ENCODE measurements at places on chromosomes 6 and 20.

DNA sequence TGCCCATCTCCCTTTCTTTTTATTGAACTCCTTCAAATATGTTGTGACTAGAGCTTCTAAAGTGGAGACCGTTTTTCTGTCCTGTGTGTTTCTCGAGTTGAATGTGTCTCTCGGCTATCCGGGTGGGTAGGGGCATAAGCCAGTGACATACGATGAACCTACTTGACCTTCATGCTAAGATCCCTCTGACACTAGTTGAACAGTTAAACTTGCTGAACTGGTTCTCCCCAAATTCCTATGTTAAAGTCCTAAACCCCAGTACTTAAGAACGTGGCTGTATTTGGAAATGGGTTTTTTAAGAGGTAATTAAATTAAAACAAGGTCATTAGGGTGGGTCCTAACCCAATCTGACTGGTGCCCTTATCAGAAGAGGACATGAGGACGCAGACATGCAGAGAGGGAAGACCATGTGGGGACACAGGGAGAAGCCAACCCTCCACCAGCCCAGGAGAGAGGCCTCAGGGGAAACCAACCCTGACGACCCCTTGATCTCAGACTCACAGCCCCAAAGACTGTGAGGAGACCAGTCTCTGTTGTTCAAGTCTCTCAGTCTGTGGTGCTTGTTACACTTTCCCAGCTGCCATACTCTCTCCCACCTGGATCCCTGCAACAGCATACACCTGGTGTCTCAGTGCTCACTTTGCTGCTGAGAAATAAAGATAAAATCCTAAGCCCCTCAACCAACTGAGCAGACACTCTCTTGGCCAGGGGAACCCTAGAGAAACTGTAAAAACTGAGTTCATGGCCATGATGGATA lies 208.4 kb downstream of the MYLK4 start:
- DNase-seq = no peak

DNA sequence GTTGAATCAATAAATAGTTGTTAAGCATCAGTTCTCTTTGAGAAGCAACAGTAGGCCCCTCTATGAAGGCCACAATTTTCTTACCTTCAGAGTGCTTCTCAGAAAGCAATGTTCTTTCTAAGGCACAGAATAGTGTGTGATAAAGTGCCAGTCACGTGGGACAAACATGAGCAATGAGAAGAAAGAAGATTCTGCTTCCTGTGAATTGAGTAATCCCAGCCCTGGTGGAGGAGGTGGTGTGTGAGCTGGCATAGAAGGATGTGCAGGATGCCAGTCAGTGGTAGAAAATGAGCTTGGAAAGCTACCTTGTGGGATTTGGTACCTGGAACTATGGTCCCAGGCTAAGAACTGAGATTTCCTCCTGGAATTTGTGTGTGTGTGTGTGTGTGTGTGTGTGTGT lies 21.7 kb downstream of the KIZ start:
- DNase-seq = no peak

DNA sequence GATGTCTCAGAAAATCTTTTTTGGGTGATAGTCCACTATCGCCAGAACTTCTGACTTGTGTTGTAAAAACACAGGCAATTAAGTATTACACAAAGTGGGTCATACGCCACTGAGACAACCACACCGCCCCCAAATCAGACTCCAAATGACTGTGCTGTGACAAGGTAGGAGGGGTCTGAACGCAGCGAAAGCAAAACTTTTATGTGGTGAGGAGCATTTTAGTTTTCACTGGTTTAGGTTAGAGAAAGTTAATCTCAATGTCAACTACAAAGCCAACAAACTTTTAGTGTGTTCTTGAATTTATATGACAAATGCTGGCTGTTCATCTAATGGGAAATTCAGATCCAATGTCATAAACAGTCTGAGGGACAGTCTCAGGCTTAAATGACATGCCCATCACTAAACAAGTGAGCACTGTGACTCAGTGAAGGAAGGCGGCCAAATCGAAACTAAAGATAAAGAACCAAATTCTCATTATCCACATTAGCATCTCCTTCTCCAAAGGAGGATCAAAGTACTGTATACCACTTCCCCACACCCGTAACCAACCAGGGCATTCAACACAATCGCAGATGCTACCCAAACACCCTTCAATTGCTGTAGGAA lies 186.7 kb downstream of the GJA10 start:
- no peak for DNase-seq

DNA sequence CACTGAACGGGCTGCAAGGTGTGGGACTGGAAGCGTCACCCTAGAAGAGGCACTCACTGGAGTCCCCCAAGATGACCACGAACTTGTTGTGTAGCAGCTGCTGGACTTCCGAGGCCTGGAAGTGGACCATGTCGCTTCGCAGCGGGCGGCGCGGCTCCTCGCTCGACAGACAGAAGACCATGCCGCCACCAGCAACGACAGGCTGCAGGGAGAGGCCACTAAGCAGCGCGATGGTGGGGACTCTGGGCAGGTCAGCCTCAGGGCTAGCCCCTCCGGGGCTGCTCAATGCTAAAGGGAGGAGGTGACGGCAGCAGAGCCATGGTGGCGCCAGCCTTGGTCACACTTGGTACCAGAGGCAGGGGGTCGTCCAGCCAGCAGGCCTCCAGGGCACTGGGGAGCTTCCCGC lies 720 bp downstream of the PCED1A start:
- DNase-seq = no peak

- DNase-seq = no peak
Measured at GRCh38 chr20:59342023-59342957, 41.9 kb downstream of the EDN3 start.

GRCh38 chr6:128259029-128259724 lies 261.2 kb downstream of the PTPRK start:
- no peak for DNase-seq

DNA sequence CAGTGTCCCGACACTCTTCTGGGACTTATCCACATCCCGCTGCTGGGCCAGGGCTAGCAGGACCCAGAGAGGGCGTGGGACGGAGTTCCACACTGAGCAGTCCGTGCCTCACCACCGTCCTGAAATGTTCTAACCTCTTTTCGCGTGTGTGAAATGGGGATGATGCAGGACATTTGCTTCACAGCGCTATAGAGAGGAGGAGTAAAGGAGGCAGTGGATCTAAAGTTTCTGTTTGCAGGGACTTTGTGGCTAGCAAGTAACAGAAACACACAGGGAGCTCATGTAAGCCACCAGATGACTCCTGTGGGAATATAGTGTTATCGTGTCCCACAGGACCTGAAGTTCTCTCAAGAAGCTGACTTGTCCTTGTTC lies 634 bp downstream of the ITPA start:
- DNase-seq = no peak

DNA sequence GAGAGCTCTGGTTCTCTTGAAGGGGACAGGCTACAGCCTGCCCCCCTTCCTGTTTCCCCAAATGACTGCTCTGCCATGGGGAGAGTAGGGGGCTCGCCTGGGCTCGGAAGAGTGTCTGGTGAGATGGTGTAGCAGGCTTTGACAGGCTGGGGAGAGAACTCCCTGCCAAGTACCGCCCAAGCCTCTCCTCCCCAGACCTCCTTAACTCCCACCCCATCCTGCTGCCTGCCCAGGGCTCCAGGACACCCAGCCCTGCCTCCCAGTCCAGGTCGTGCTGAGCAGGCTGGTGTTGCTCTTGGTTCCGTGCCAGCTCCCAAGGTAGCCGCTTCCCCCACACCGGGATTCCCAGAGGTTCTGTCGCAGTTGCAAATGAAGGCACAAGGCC lies 9.8 kb downstream of the VEGFA start:
- no peak for DNase-seq

DNA sequence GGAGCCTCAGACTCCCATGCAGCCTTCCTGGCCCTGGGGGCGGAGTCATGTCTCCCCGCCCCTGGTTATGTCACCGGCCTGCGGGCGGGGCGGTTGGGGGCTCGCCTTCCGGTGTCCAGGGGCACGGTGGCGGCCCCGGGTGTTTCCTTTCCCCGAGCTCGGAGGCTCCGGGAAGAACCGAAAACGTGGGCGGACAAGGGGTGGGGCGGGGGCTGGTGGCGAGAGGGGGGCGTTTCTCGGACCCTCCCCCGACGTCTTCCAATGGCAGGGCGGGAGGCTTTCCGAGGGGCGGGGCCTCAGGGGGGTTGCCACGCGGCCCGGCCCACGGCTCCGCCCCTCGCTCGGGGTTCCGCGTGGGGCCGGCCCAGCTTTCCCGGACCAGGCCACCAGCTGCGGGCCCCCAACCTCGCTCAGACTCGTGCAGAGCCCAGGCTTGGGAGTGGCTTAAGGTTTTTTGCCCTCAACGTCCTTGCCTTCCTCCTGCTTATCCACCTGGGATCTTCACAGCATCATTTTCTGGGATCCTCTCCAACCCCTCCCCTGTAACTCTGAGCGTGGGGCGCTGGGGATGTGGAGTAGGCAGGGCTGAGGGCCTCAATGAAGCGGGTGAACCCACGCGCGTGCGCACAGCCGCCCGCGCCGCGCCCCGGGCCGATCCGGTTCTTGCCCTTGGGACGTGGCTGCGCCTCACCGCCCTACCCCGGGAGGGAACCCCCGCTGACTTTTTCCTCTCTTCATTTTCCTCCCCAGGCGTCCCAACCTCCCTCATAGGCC lies 2.1 kb upstream of the NRN1 start:
- DNase-seq = peak; percentile 41

GRCh38 chr6:147699140-147699539 lies 190.7 kb downstream of the SAMD5 start:
- DNase-seq = no peak

DNA sequence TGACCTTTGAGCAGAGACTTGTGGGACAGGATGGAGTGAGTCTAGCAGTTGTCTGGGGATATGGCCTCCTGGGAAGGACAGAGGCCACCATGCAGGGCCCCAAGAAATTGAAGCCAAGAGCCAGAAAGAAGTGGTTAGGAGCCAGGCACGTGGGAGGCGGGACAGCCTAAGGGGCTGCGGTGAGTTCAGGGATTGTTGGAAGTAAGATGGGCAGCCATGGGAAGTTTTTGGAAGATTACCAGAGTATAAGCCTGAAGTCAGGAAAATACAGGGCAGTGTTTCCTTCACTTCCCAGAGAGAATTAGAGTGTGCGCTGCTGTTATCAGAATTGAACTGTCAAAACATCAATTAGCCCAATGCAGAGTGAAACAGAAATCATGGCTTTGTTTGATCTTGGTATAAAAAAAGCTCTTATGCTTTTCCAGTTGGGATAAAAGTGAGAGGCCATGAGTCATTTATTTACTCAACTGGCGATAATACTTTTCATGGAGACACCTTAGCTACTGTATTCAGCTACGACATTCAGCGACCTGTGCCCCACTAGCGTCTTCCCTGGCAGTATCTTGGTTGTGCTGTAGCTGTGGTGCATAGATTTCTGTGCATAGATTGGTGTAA lies 66.9 kb downstream of the PHACTR2 start:
- no peak for DNase-seq

GRCh38 chr6:3013486-3013885 lies 13.8 kb downstream of the NQO2 start:
- no peak for DNase-seq

DNA sequence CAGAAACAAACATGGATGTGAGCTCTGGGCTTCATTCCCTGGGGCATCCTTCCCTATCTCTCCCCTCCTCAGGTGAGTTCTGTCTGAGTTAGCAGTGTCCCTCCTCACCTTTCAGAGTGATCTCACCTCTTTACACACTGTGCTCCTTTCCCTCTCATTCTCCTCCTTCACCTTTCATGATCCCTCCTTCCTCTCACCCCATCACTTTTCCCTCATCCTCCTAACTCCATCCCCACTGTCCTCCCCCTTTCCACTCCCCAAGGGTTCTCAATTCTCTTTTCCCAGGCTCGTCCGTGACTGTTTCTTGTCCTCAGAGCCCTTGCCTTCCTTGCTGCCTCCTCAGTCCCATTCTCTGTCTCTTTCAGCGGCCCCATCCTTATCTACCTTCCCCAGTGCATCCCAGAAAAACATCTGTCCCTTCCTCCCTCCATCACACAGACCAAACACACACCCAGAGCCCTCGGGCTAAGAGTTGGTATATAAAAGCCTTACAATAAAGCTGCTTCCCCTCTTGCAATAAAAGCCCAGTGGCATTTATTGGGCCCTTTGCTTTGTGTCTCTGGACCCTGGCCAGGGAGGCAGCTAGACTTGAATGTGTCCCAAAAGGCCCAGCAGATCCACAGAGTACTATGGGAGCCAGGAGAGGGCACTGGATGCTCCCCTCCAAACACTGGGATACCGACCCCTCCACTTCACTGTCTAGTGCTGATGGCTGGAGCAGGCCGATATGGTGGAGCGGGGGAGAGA lies 1.9 kb downstream of the RNF39 start:
- no peak for DNase-seq

DNA sequence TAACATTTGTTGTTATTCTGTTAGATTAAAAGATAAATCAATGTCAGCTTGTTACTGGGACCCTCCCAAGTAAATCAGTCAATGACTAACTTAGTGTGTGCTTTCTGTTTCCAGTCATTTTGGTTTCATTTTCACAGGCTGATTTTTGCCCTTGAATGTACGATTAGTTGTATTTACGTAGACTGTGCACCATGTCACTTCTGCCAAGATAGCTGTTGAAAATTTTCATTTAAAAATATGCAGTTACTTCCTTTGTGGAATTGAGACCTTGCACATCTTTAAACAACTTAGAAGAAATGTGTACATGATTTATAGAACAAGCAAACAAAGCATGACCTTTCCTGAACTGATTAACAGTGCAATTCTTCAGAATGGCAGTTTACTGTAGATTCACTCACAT lies 944.8 kb upstream of the CITED2 start:
- no peak for DNase-seq

Data from occipital lobe (tissue), 3 donors.